ENCODE measurements at places on chromosomes 16 and 17.

DNA sequence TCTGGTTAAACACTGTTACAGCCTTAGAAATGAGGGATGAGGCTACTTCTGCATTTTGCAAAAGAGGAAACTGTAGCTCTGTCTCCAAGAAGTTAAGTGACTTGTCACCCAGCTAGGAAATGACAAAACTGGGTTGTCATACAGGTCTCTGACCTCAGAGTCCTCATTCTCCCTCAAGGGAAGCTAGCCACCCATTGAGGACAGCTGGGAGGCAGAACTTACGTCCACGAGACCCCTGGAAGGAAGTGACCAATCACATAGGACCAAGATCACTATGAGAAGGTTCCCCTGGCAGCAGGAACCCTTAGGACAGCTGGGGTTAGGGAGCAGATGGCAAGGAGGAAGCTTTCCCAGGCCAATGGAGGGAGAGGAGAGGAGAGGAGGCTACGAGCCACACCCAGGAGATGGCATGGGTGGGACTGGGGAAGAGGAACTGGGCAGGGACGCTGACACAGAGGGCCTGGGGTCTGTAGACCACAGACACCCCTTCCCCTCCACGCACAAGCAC is 11.2 kb downstream of the METTL22 start:
- no peak for DNase-seq

GRCh38 chr16:16000685-16001084 is 51.3 kb downstream of the ABCC1 start:
- no peak for DNase-seq

- no peak for DNase-seq
These were observed 308.0 kb downstream of the MAP2K6 start for GRCh38 chr17:69722518-69722917.

GRCh38 chr17:55909776-55910175 is 158.9 kb downstream of the PCTP start:
- no peak for DNase-seq

DNA sequence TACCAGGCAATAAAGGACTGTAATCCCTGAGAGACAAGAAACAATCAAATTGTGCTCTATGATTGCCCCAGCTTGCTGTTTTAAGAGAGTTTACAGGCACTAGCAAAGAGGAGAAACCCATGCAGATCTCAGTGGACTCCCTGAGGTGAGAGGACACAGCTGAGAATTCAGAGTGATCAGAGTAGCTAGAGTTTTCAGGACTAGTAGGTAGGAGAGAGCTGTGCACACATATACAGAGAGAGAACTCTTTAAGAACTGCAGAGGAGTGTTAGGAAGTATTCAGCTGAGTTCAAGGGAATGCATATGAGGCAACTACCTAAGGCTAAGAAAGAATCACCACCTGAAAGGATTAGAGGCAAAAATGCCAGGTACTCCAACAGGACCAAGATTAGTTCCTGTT is 904.8 kb downstream of the CDH8 start:
- DNase-seq, result no peak

GRCh38 chr17:61984821-61985220 is 57.0 kb upstream of the INTS2 start:
- no peak for DNase-seq

DNA sequence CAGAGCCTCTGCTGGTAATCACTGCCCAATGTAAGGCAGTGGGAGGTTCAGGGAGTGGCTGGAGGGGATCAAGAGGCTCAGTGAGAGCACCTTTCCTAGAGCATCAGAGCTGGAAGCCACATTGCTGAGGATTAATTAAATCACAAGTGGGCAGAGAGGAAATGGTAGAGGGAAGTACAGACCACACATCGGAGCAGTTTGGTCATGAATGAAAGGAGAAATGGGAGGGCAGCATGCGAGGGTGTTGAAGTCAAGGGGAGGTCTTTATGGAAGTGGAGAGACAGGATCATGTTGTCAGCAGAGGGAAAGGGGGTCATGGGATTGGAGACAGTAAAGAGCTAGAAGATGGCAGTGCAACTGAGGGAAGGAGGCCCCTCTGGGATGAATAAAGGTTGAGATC is 2.3 kb downstream of the CCL17 start:
- DNase-seq, result no peak

GRCh38 chr17:58336456-58337209 is 8.0 kb upstream of the TSPOAP1 start:
- DNase-seq, result no peak

GRCh38 chr17:38572669-38573365 is 32.9 kb downstream of the SRCIN1 start:
- no peak for DNase-seq

DNA sequence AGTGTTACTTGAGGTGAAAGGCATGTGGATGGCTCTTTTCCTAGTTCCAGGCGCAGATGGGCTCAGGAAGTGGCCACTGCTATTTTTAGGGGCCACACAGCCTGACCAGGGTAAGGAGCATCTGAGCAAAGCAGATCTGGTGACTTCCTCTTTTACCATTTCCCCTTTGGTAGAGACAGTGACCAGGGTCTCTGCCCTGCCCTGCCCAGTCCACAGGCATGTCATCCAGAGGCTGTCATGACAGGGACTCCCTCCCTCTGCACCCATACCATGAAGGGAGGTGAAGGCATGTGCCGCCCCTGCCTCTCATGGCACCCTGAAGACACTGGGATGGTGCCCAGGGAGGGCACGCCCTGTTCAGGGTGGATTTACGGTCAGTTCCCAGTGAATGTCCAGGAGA is 2.2 kb downstream of the PLA2G15 start:
- no peak for DNase-seq

GRCh38 chr16:46839986-46840443 is 9.0 kb upstream of the C16orf87 start:
- DNase-seq, result no peak

- DNase-seq, result no peak
These were observed 24.8 kb downstream of the NFAT5 start for GRCh38 chr16:69590590-69590989.

DNA sequence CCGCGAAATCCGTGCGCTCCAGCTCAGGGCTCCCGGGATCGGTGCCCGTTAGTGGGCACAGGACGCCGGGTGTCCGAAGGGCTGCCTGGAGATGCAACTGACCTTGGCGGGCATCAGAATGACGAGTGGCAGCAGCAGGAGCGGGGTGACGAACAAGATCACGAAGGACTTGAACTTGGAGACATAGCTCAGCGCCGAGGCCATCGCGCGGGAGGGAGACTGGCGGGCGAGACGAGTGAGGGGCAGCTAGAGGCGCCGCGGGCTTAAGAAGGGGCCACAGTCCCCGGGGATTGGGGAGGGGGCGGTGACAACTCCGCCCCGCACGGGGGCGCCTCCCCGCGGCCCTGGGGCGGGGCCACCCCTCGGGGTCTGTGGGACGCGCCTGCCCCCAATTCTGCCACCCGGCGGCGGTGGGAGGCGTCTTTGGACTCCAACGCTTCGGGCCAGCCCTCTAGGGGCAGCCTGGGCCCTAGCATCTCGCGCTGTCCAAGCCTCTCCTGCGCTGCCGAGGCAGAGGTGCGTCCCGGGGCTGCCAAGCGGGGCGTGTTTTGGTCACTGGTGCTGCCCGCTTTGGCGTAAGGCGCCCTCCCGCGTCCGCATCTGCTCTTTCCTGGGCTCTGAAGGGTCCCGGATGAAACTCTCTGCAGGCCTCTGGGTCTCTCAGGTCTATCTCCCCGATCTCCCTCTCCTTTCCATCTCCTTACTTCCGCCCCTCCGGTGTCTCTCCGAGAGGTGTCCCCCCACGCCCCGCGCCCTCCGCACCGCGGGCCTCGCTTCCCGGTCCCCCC is at the start of gene SLC13A5:
SLC13A5 (minus strand) TSS at position 240 of the 788 bp plus-strand sequence; CDS start at position 204, 36 bp downstream.
- peak; percentile 13 for DNase-seq

- peak; percentile 15 for DNase-seq
These were observed 454 bp downstream of the CCDC40 start for GRCh38 chr17:80036715-80037477.

DNA sequence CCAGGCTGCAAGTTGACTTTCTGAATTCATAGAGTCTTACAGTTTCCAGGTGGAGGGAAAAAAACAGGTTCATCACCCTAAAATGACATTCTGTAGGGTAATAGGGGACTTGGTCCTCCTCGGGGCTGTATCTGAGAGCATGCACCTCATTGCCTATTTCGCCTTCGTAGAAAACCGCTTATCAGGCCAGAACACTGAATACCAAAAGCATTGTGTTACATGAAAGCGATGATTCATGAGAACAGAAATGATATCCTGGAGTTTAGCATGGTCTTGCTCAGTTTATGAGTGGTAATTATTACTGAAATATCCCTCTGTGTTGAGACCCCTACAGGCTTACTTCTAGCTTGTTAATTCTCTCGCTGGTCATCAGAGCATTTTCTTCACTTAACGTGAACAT is 61.4 kb upstream of the ARHGAP44 start:
- no peak for DNase-seq

DNA sequence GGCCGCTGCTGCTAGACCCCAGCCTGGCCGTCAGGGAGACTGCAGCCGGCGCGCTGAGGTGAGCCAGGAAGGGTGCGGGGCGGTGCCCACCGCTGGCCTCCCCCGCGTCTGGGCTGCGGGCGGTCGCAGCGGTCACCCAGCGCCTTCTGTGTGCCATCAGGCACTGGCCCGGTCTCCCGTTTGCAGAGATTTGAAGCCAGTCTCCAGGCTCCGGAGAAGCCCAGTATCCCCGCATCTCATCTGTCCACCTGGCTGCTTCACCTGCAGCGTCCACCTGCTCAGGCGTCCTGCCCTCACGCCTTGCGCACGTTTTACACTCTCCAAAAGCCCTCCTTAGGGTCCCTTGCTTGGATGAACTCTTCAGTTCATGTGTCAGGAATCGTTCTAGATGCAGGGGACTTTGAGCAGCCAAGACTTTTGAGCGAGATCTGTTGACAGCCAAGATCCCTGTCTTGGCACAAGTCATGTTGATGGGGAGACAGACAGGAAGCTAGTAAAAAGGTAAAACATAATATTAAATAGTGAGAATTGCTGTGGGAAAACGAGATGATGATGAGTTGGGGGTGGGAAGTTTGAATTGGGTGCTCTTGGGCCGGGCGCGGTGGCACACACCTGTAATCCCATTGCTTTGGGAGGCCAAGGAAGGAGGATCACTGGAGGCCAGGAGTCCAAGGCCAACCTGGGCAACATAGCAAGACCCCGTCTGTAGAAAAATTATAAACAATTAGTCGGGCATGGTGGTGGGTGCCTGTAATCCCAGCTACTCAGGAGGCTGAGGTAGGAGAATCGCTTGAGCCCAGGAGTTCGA is 916 bp downstream of the HEATR3 start:
- DNase-seq, result no peak

DNA sequence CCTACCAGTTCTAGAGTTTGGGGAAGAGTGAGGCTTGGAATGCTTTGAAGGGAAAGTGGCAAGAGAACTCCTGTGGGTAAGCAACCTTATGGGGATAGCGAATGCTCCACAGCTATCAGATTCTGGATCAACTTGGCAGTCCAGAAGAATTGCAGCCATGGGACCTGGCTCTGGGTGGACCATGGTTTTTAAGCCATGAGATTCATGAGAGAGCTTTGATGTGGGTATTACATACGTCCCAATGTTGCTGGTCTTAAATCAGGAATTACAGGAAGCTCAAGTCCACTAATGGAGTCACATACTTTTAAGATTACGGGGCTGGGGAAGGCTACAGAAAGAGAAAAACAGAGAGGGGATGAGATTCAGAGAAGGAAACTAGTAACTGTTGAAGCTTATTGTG is 142.5 kb upstream of the ELAC2 start:
- no peak for DNase-seq

- DNase-seq, result peak; percentile 23
These were observed 138.9 kb upstream of the CES5A start for GRCh38 chr16:56013962-56014552.

- no peak for DNase-seq
These were observed 32.1 kb downstream of the ZFHX3 start for GRCh38 chr16:73015612-73016487.

GRCh38 chr17:36506249-36506826 is 19.9 kb downstream of the ZNHIT3 start:
- no peak for DNase-seq

DNA sequence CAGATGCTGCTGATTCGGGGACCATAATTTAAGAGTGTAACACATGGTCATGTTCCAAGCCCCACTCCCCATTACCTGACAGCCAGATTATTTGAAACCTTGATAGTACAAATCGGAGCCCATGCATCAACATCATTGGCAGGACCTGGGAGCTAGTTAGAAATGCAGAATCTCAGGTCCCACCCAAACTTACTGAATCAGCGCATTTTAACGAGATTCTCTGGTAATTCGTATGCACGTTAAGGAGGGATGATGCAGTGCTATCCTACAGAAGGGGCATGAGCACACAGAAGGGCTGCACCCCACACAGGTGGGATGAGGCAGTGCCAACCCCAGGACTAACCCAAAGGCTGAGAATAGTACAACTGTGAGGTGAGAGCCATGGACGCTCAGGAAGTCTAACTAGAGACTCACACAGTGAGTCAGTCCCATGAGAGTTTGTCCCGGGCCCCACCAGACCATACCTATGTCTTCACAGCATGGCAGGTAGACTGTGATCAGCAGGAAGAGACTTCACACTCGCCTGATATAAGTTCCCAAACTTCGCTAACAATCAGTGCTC is 64.9 kb downstream of the ZNF18 start:
- no peak for DNase-seq

DNA sequence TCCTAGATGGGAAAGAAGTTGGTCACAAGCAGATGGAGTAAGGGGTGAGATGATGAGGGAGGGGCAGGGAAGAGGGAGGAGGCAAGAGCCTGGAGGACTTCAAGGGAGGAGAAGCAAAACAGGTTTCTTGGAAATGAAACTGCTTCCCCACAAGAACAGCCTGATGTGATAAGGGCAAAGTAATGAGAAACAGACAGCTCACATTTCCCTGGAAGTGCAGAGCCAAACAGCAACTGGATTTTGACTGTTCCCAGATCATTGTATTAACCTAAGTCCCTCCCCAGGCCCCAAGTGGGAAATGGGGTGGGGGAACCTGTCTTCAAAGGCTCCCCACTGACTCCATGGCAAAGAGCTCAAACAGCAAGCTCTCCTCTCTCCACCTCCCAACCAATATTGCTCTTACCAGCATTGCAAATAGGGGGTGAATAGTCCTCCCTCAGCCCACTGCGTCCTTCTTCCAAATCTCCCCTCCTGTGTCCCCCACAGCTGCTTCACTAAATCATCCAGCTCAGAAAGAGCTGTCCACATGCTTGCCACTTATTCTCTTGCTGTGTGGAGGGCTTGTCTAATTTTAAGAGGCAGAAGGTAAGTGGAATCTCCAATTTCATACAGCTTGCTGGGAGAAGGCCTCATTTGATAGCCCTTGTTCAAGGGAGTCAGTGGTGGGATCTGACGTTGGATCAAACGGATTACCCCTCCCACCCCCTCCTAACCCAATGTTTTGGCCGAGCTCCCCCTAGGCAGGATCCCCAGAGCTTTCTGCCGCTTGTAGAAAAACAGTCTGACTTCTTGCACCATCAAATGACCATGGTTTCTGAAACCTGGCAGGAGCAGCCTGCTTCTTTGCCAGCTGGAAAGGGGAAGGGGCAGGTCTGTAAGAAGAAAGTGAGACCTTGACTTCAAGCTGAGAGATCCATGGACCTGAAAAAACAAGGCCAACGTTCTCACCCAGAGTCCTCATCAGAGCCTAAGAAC is 56.3 kb upstream of the SMIM36 start:
- DNase-seq, result no peak

Measured in stimulated activated CD8-positive, alpha-beta memory T cell treated with anti-CD3 and anti-CD28 coated beads, Interleukin-2, amount 100 ng/mL, for 48 hours (primary cell).